ENCODE measurements at places on chromosomes 11 and 22.
A peak's percentile ranks its signal among the peaks of the same experiment; 100 is the strongest.

GRCh38 chr11:125842321-125842948 is 9.3 kb downstream of the PATE4 start:
- DNase-seq, result no peak

DNA sequence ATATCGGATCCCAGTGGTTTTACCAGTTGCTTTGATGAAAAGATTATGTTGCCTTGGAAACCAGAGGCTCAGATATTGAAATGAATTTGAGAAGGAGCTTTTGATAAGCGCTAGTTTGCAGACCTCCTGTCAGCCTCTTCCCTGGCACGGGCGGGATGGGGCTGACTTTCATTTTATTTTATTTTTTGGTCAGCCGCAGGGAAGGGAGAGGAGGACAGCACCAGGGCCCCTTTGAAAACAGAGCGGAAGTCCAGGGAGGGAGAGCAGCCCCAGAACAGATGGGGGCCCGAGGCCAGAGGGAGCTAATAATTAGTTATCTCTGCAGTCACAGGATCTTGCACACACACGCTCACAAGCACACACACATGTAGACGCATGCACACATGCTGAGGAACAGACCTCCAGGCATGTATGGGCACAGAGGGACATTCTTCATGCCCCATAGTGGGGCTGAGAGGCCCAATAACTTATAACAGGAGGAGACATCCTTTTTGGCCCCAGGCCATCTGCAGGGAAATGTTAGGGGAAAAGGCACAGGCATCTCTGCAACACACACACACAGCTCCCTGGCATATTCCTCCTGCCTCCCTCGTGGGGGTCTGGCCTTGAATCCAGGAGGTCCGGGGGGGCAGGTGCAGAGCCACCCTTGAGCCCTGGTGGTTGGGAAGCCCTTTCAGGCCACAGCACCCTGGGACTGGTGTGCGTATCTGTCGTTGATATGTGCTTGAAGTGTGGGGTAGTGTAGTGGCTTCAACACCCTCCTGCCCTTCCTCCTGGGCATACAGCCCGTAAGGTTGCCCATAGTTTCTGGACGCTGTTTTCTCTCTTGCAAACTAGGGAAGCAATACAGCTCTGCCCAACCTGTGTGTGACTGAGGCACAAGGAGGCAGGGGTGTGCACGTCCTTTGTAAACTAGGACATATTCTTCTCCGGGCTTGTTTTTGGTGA is 117.3 kb downstream of the CEP164 start:
- no peak for DNase-seq

- peak; percentile 57 for DNase-seq
Observed at GRCh38 chr22:44448271-44448830, 49.7 kb downstream of the RTL6 start.

- DNase-seq, result no peak
Observed at GRCh38 chr11:2561696-2562581, 117.1 kb downstream of the KCNQ1 start.

DNA sequence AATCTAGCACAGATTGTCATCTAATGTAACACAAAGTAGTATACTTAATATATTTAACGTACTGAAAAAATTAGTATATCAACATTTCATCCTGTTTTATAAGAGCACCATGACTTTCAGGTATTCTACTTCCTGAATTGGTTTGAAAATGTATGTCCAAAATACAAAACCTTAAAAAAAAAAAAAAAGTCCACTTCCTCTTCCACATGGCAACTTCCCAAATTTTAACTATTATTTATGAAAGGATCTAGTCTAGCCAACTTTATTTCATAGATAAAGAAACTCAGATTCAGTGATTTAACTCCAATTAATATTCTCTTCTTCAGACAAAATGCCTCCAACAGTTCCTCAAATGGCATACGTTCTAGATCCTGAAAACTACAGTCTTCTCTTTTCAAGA is 44.0 kb downstream of the PIK3C2A start:
- DNase-seq, result no peak

DNA sequence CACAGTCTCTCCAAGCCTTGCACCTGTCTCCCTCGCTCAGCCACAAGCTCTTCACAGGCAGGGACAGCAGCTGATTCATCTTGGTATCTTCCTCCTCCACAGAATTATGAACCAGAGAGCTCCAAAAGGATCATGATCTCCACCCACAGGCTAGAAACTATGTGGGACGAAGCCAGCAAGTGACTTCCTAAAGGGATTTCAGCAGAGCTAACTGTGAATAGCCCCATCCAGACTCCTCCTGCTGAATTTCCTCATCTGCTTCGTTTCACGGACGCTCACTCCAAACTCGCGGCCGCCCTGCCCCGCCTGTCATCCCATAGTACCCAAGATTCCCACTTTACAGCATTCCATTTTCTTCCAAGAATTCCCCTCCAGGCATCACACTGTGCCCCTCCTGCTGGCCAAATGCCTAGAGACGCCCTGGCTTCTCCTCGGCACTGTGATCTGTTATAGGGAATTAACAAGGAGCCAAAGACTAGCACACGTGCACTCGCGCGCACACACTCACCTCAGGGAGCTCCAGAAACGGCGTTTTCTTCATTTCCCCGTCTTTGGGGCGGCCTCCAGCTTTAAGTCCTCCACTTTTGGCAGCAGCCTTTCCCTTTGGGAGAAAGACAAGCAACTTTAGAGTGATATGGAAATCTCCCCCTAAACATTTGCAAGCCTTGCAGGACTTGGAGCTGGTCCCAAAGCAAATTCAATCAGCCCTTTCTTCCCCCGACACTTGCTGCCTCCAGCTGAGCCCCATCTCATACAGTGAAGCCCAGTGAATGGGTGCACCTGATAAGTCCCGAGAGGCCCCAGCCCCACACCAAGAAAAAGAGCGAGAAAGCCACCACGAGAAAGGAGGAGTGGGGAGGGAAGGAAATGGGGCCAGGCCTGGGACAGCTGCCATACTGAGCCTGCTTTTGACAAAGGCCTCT is 35.5 kb downstream of the SPATA19 start:
- no peak for DNase-seq

GRCh38 chr11:862081-862661 is 19.5 kb downstream of the TSPAN4 start:
- no peak for DNase-seq

GRCh38 chr22:17418890-17419324 is 49.6 kb downstream of the CECR2 start:
- DNase-seq, result no peak

DNA sequence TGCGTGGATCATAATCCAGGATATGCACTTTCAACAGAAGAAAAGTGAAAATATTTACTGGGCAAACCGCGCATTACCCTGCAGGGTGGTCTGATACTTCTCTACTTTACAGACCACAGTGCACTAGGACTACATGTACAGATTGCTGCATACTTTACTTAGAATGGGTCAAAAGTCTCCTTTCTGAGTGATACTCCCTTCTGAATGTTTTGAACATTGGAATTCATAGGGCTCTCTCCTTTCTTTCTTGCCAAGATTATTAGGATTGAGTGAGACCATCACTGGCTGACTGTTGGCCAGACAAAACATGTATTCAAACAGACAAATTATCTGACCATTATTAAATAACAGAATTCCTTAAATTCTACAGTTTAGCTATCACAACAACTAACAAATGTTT is 6.6 kb upstream of the FIBIN start:
- DNase-seq, result no peak

DNA sequence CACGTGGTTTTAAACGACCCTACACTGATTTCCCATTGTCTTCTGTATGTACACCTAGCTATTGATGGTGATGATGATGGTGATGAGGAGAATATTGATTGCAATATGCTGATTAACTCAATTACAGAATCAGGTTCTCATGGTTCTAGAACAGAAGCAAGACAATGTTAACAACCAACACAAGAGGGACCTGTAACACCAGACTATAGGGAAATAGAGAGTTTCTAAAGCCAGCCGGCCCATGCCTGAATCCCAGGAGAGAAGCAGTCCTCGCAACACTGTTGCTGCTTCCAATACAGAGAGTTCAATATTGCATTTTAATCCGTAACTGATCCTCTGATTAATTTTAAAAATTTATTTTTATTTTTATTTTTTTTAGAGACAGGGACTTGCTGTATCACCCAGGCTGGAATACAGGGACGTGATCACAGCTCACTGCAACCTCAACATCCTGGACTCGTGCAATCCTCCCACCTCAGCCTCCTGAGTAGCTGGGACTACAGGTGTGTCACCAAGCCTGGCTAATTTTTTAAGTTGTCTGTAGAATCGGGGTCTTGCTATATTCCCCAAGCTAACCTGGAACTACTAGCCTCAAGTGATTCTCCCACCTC is 22.2 kb upstream of the UBASH3B start:
- no peak for DNase-seq

GRCh38 chr11:109752212-109752825 is 330.3 kb downstream of the C11orf87 start:
- no peak for DNase-seq

GRCh38 chr11:46330563-46331281 is 16.5 kb upstream of the DGKZ start:
- no peak for DNase-seq

DNA sequence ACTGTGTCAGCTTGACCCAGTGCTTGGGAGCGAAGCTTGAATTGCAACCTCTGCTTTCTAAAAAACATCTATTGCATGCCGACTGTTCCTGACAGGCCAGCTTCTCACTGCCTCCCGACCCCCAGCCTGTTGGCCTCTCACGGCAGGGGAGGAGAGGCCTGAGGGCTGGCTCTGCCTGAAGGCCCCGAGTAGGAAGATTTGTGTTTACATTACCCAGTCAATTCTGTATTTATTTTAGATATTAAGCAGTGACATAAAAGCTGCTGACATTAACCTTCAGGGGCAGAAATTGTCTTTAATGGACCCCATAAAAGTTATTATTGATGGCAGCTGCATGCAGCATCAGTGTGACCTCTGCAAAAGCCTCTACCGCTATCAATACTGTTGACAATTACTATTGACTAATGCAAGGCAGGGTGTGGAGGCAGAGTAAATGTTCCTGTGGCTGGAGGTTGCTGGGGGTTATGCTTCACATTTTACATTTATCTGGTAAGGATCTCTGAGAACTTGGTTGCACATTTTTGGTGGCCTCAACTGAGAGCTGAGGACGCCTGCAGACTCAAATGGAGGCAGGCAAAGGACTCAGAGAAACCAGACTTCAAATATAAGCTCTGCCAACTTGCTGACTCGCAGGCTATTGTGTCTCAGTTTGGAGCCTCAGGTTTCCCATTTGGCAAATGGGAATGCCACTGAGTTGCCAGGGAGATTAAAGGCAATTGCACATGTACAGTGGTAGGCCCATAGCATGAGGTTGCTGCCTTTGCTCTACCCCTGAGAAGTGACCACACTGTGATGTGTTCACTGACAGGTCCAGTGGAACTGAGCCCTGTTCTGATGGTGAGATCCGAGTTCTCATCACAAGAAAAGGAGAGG is 380.5 kb downstream of the TENM4 start:
- DNase-seq, result no peak

- DNase-seq, result peak; percentile 83
Observed at GRCh38 chr11:19679952-19680828, 32.4 kb upstream of the NAV2 start.

DNA sequence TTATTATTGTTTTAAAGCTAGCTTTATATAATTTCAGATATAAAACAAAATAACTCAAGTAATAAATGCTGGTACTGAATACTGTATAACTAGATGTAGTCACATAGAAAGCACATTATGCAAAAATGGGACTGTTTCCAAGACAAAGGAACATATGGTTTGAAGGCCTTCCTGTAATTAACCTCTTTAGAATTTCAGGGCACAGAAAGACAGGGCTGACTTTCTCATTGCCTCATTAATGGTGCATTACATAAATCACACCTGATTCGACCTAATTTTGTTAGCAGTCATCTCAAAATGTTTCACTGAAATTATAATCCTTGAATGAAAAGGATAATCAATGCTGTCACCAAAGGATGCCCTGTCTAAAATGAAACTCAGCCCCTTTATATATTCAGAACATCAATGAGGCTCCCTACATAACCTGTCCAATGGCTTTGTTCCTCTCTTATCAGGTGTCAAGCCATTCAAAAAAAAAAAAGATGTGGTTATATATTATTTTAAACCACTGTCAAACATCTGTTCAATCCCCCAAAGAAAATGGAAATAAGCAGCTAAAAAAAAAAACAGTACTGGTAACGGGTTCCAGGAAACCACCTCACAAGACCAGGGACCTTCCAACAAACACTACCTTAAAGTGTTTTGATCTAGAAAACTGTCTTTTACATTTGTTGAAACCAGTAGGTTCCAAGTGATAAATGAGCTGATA is 77.4 kb downstream of the FAM168A start:
- peak; percentile 10 for DNase-seq

DNA sequence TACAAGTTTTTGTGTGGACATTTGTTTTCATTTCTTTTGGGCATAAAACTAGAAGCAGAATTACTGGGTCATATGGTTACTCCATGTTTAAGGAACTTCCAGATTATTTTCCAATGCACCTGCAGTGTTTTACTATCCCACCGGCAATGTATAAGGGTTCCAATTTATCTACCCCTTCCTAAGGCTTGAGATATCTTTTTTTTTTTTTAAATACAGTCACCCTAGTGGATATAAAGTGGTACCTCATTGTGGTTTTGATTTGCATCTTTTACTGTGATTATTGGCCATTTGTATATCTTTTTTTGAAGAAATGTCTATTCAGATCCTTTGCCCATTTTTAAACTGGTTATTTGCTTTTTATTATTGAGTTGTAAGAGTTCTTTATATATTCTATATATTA is 34.6 kb upstream of the UCP3 start:
- DNase-seq, result no peak

DNA sequence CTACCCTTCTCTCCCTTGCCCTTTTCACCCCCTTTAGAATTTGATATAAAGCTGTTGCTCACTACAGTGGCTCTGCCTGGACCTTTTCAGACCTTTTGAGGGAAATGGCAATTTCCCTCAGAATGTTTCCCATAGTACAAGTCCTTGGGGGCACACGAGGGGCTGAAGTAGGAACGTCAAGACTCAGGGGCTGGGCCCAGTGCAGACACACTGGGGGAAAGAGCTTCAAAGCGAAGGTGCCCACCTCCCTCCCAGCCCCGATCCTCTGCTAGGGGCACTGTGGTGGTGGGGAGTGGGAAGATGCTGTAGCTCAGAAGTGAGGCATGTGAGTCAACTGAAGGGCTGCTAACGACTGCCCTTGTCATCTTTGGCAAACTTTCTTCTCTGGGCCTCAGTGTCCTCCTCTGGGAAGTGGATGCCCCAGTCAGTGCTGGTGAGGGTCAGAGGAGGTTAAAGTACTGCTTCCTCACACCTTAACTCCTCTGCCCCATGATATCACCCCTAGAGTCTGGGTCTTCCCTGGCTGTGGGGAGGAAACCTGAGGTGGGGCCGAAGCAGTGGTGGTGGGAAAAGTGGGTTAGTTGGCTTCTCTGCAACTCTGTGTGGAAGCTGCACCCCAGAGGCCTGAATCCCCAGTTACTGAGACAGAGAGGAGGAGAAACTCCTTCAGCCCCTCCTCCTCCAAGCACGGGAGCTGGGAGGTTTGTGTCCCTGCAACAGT is 425.3 kb upstream of the B3GAT1 start:
- DNase-seq, result no peak

- no peak for DNase-seq
Observed at GRCh38 chr22:45172881-45173585, 9.3 kb downstream of the NUP50 start.

Data from HFF-Myc (cell line).